Natural killer cell (primary cell): ENCODE measurements at places on chromosomes 7 and 10.

GRCh38 chr7:81709836-81710235 is 60.0 kb downstream of the HGF start:
- DNase-seq = no peak

DNA sequence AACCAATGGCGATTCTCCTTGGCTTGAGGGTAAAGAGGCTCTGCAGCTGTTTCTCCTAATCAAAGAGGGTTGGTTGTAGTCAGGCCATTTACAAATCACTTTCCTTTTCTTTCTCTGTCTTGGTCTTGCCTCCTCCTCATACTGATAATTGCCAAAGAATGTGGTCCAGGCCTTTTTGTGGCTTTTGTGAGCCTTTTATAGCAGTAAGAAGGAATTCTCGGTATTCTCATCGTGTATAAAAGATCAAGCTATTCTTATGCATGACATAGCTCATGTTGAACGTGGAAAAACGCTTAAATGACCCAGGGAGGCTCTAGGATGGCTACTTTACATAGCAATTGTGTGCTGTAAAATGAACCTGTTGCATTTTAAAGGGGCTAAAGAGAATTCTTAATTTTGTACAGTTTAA is 62.6 kb downstream of the RBM20 start:
- DNase-seq = no peak

GRCh38 chr7:3733541-3734140 is 432.6 kb downstream of the SDK1 start:
- DNase-seq = no peak

GRCh38 chr7:40621592-40621998 is 486.8 kb downstream of the SUGCT start:
- no peak for DNase-seq

- no peak for DNase-seq
Observed at GRCh38 chr10:114259824-114260223, 20.8 kb downstream of the VWA2 start.

- DNase-seq = no peak
Observed at GRCh38 chr10:112713411-112713810, 236.6 kb upstream of the TCF7L2 start.

DNA sequence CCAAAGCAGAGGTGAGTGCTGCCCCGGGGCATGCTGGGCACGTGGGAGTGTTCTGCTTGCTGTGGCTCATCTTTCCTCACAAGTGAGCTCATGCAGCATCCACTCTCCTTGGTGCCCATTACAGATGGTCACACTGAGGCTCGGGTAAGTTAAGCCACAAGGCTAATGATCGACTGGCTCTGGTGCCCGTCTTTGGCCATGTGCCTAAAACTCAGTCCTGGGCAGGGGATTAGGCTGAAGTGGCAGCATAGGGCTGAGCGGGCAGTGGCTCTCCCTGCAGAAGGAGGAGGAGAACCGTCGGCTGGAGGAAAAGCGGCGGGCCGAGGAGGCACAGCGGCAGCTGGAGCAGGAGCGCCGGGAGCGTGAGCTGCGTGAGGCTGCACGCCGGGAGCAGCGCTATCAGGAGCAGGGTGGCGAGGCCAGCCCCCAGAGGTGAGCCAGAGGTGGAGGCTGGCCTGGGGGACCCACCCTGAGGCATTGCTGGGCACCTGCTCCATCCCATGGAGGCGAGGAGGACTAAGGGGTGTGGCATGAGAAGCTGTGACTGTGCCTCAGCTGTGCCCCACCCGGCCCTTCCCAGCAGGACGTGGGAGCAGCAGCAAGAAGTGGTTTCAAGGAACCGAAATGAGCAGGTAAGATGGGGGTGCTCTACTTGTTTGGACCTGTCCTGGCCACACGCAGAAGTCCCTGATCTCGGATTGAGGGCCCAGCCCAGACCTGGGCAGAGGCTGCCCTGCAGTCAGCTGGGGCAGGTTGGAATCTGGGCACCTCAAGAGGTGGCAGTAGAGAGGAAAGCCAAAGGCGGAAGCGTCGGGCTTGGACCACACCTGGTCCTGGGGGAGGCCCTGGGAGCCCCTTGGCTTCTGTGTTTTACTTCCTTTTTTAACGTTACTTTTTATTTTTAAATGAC is 7.3 kb downstream of the PGAM2 start:
- no peak for DNase-seq

- DNase-seq = no peak
Observed at GRCh38 chr10:78761311-78761781, 307.4 kb upstream of the ZMIZ1 start.

DNA sequence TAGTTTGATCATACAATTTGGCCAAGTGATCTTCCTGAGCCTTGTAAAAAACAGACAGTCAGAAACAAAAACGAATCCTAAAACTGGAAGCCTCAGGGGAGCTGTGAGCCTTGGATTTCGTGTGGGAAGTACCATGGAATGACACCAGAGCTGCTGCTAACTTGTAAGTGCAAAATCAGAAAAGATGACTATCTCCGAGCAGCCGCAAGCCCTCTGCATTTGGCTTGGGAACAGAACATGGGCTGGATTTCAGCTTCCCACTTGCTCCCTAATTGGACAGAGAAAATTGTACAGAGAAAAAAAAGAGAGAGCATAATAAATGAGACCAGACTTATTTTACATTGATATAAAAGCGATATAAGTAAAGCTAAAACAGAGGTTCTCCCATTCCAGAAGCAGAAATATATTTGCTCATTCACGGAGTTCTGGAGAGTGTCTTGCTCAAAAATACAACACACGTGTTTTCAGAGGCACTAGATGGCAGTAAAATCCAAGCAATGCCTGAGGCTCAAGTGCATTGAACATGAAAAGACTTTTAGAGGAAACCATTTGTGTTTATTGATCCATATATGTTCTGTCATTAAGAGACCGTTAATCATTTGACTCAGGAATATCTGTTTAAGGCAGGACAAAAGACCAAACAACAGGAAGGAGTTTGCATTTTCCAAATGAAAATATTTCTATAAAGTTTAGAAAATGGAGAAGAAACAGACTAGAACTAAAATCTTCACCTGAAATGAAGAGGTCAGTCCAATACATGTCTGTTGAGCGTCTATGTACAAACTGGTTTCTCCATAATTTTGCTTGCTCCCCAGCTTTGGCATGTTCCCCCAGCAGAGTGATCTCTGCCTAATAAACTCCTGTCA is 78.3 kb upstream of the SLC26A5 start:
- DNase-seq = no peak

DNA sequence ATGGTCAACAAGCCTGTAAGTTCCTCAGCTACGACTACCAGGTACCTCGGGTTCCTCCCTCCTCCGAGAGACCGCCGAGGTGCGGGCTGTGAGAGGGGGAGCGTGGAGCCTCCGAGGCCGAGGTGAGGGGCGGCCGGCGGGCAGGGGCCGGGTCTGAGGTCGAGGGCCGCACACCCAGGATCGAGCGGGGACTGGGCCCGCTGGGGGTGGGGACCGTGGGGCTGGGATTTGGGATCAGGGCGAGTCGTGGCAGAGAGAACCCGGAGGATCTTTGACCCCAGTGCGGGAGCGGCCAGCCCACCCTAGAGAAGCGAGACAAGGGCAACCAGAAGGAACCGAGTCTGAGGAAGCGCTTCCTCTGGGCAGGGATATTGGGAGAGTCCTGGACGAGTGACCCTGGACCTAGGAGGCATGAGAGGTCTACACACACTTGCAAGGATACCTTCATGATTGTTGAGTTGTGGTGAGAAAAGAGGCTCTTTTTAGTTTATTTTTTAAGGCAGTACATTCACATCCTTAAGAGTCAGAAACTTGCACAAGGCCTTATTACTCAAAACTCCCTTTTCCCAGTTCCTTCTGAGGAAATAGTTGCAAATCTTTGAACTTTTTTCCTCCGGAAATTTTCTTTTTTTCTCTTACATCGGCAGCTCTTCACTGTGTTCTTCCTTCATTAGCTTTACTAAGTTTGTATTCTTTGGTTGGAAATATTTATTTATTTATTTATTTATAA is 395 bp downstream of the ZNF487 start:
- no peak for DNase-seq

GRCh38 chr10:32366588-32366987 is 19.6 kb upstream of the EPC1 start:
- no peak for DNase-seq

- DNase-seq = no peak
Observed at GRCh38 chr7:118352867-118353453, 128.5 kb downstream of the ANKRD7 start.

DNA sequence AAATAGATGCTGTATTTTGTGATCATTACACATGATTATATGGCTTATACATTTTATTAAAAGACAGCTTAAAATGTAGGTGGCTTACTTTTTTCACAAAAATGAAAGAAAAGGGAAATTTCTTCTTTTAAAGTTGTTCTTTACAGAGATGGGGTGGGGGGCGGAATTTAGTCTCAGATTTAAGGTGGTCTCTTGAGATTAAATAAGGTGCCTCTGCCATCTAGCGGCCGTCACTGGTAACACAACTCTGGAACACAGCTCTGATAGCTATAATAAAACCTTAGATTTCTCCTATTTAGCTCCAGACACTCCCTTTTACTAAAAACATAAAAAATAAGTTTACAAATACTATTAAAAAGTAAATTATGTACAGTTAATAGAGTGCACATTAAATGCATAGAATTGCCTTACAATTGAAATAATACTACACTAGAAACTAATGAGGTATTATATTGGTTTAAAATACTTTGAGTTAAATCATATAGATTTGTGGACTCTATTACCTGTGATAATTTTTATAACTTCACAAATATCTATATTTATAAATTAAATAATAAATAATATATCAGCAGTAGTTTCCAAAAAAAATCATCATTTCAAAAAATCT is 210.9 kb downstream of the DGKB start:
- peak; percentile 34 for DNase-seq

- DNase-seq = no peak
Observed at GRCh38 chr10:92222603-92223262, 68.1 kb downstream of the CPEB3 start.

GRCh38 chr10:13019280-13019679 is 17.8 kb upstream of the CCDC3 start:
- DNase-seq = no peak

DNA sequence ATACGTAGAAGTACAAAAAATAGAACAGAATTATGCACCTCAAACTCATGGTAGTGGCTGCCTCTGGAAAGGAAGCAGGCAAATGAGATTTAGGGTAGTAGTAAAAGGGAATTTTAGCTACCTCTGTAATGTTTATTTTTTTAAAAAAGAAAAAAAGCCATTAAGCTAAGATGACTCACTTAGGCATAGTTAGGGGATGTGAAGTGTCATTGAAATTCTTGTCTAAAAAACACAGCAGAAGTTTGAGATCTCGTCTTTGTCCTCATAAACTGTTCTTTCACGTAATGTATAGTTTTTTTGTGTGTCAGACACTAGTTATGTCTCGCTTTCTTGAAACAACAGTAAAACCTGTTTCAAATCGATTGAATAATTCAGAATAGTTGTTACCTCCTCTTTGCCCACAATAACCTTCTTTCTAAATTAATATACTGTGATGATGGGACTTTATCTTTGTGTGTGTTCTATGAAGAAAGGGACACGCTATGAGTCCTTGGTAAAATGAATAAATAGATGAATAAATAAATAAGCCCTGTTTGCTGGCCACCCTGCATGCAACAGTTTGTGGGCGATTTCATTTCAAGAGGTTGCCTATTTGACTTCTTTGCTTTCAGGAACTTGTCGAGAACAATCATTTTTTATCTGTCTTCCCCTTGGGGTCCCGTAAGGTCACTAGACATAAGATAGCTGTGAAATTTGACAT is 14.5 kb upstream of the FBXW4 start:
- DNase-seq = no peak

DNA sequence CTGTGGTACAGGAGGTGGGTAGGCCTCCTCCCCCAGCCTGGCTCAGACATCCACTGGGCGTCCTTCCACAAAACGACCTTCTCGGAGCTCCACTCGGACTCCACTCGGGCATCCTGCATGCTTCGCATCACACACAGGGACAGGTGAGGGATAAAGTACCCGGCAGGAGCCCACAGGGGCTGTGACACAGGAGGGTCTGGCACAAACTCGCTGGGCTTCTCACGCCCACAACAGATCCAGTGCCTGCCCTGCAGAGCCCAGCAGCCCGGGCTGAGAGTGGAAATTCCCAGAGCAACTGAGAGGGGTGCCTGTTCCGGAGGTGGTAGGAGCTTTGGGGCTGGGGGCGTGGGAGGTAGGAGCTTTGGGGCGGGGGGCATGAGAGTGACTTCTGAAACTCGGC is 108.4 kb downstream of the MKI67 start:
- DNase-seq = no peak

- DNase-seq = no peak
Observed at GRCh38 chr7:149846436-149847046, 8.4 kb downstream of the ZNF862 start.

GRCh38 chr10:124676416-124677062 is 67.6 kb downstream of the FAM53B start:
- no peak for DNase-seq

DNA sequence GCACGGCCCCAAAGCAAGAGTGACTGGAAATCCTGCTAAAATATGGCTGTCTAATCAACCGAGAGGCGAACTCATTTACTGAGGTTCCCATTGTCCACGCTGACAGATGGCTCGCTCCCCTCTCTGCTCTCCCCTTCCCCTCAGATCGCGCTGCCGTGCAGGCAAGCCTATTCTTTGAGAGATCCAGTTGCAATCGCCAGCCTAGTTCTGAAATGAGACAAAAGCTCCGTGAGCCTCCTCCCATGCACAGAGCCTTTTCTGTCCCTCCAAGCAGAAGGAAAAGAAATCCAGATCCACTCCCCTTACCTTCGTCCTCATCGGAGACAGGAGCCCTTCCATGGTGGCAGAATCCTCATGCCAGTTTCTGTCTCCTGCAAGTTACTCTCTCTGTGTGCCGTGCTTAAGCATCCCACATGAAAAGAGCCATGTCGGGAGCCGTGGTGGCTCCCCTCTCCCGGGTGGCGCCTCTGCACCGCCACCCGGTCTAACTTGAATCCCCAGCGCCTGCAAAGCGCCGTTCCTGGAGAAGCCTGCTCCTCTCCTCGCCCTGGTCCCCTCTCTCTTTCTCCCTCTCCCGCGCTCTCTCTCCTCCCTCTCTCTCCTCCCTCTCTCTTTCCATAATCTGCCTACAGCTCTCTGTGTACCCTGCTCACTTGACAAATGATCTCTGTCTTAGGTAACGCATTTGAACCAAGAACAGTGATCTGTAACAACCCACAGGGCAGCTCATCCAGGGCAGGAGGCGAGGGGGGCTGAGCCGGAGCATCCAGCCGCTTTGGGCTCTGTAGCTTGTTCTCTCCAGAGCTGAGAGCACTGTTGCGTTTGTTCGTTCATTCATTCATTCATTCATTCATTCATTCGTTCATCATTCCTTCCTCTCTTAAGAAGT is 156.8 kb downstream of the FRMD4A start:
- no peak for DNase-seq

DNA sequence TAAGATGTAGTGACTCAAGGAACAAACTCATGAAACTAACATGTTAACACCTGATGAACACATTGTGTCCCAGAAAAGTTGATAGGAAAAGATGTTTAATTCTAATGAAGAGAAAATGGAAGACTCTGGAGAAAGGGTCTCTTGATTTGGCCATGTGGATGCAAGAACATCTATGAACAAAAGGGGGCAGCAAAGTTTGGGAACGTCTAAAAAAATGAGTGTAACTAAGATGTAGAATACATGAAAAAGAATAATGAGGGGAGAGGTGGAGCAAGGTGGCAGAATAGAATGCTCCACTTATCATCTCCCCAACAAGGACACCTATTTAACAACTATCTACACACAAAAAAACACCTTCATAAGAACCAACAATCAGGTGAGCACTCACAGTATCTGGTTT is 805.1 kb downstream of the TNS3 start:
- no peak for DNase-seq

- no peak for DNase-seq
Observed at GRCh38 chr7:101746314-101746713, 71.1 kb upstream of the CUX1 start.

- no peak for DNase-seq
Observed at GRCh38 chr10:33084453-33084852, 126.4 kb upstream of the ITGB1 start.

- no peak for DNase-seq
Observed at GRCh38 chr7:103936558-103936957, 52.9 kb downstream of the RELN start.
